Omental fat pad (tissue), 4 donors: ENCODE measurements at places on chromosomes 4 and X.
A peak's percentile ranks its signal among the peaks of the same experiment; 100 is the strongest.

DNA sequence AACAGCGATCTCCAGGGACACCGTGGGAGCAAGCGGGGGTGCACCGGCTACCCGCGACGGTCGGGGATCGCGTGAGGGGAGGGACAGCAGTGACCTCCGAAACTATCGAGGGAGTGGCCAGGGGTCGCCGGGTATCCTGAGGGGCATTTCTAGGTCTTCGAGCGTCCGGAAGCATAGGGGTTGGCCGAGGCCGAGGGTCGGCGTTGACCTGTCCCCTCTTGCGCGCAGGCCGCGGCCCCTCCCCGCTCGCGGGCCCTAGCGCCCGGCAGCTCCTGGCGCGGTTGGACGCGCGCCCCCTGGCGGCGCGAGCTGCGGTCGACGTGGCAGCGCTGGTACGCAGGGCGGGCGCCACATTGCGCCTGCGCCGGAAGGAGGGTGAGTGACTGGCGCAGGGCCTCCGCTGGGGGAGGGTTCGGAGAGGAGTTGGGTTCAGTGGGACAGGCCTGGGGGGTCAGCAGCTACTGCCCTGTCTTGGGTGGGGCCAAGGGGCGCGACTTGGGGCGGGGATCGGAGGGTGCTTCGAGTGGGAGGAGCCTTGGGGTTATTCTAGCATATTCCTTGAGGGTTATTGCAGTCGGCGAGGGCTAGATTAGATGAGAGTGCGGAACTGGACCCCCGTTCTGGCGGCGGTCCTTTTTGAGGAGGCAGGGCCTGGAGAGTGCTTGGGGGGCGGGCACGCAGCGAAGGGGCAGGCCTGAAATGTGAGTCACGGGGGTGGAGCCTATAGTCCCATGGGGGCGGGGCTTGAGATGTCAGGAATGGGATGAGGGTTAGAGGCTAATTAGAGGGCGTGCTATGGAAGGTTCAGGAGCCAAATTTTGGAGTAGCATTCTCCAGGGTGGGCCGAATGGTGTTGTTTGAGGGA is 1.2 kb downstream of the MAGIX start:
- DNase-seq = peak; percentile 67

GRCh38 chr4:94372991-94373390 is 30.4 kb upstream of the HPGDS start:
- DNase-seq = no peak

- no peak for DNase-seq
Measured at GRCh38 chr4:17702641-17703040, 78.8 kb downstream of the FAM184B start.

DNA sequence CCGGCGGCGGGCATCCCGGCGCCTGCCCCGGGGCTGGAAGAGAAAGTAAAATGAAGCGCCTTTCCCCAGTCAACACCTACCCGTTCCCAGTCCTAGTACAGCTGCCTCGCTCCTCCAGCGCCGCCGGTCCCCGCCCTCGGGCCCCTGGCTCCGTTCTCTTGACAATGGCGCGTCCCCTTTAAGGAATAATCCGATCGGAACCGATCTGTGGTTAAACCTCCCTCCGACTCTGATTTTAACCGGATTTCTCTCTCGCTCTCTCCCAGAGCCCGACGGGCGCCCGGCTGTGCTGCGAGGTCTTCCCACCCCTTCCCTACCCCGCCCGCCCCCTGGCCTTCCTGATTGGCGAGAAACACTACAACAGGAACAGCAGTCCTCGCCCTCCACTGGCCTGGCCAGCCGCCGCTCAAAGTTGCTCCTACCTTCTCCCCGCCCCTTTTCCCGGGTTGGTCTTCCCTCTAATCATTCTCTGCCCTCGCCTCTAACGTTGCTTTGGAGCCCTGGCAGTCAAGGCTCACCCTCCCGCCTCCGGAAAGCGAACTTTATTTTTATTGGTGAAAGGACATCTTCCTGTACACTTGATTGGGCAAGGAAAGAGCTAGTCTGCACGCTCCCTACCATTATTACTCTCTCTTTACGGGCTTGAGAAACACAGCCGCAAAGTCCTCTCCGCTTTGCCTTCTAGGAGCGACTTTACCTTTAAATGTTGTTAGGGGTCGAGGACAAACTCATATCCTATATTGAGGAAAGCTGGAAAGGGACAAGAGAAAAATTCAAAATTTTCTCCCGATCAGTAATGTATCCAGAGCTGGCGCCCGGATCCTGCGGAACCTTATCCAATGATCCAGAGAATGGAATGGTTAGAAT is at the start of gene FRYL:
Gene FRYL, minus strand, starts transcription at position 282 of the 867 bp plus-strand sequence. CDS start 145,869 bp downstream, outside the sequence.
- DNase-seq = peak; percentile 94

GRCh38 chrX:72712094-72712755 is 1.9 kb downstream of the PHKA1 start:
- no peak for DNase-seq

DNA sequence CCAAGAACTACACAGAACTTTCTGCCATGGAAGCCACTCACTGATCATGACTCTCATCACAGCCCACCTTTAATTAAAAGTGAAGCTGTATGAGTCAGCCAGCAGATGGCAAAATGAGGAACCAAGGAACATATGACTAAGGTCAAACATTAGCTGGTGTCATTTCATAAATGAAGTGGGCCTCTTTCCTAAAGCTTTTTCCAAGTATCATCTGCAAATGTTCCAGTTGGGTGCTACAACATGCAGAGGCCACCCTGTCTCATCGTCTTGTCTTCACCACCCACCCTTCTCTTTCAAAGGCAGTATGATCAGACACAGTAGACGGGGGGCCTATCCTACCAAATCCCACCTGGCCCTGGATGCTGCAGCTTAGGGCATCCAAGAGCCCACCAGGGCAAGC is 9.2 kb upstream of the EOLA1 start:
- DNase-seq = no peak

DNA sequence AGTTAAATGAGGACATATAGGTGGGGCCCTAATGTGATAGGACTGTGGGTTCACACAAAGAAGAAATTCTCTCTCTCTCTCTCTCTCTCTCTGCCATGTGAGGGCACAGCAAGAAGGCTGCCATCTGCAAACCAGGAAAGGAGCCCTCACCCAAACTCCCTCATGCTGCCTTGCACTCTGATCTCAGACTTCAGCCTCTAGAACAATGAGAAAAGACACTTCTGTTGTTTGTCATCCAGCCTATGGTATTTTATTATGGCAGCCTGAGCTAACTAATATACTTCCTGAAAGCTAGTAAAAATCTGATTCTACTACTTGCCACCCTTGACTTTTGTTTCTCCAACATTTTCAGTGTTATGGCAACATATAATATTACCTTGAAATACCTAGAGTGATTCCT is 425.9 kb downstream of the SPOCK3 start:
- no peak for DNase-seq

DNA sequence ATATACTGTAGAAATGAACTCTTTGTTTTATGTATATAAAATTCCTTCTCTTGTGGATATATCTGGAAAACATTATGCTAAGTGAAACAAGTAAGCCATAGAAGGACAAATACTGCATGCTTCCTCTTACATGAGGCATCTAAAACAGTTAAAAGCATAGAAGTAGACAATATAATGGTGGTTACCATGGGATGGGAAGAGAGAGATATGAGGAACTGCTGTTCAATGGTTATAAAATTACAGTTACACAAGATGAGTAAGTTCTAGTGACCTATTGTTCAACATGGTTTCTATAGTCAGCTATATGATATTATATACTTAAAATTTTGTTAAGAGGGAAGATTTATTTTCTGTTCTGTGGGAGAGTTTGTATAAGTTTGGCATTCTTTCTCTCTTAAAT is 43.4 kb downstream of the HTRA3 start:
- no peak for DNase-seq

GRCh38 chrX:12370497-12370986 is 232.3 kb downstream of the FRMPD4 start:
- DNase-seq = no peak

- DNase-seq = no peak
Measured at GRCh38 chr4:15233264-15233597, 194.6 kb upstream of the C1QTNF7 start.

DNA sequence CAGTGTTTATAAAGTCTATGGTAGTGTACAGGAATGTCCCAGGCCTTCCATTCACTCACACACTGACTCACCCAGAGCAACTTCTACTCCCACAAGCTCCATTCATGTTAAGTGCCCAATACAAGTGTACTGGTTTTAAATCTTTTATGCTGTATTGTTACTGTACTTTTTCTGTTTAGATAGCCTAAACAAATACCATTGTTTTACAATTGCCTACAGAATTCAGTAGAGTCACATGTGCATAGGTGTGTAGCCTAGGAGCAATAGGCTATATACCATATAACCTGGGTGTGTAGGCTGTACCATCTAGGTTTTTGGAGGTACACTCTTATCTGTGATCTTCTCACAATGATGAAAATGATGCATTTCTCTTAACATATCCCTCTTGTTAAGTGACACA is 126.7 kb downstream of the DGKK start:
- no peak for DNase-seq
